SK-N-SH treated with all-trans-retinoic acid at 6 μM for 48 hours (cell line): ENCODE measurements at places on chromosomes 2 and 18.

DNA sequence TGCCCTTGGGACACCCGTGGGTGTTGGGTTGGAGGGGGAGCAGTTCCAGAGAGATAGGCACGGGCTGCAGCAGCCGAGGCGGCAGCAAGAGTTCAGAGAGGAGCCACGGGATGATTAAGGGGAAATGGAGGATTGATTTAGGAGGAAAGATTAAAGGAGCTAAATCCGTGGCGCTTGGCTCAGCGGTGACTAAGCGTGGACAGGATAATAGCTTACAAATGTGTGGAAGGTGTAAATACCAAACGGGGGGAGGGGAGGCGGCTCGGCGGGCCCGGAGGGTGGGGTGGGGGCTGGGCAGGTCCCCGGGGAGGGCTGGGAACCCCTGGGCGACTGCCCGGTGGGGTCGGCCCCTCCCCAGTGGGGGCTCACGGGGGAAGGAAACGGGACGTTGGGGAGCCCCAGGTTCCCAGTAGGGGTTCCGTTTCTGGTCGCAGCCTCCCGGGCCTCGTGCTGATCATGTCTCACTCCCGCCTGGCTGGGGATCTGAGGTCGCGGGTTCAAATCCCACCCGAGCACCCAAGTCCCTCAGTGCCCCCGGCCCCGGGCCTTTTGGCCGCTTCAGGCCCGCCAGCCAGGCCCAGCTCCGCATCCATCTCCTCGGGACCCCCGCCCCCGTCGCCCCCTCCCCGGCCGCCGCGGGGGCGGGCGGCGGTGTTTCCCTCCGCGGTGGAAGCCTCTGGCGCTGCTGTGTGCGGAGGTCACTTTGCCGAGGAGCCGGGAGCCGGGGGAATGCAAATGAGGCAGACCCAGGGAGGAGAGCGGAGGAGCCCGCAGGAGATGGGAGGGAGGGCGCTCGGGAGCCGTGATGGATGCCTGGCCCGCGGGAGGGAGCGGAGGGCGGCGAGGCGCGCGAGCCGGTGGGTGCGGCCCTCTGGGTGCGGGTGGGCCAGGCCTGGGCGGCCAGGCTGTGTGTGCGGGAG lies 8.1 kb downstream of the ASIC4 start:
- no peak for ATAC-seq

DNA sequence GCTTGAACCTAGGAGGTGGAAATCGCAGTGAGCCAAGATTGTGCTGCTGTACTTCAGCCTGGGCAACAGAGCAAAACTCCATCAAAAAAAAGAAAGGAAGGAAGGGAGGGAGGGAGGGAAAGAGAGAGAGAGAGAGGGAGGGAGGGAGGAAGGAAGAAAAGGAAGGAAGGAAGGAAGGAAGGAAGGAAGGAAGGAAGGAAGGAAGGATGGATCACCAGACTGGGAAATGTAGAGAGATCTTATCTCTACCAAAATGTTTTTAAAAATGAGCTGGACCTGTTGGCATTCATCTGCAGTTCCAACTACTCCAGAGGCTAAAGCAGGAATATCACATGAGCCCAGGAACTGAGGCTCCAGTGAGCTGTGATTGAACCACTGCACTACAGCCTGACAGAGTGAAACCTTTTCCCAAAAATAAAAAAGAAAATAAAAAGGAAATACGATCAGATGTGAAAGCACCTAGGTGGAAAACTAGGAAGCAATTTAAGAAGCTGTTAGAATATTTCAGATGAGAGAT lies 239.4 kb downstream of the CDH7 start:
- no peak for ATAC-seq

- no peak for ATAC-seq
Measured at GRCh38 chr2:37622450-37623100, 48.9 kb downstream of the CDC42EP3 start.

- no peak for ATAC-seq
Measured at GRCh38 chr2:43274721-43275120, 48.3 kb upstream of the ZFP36L2 start.

DNA sequence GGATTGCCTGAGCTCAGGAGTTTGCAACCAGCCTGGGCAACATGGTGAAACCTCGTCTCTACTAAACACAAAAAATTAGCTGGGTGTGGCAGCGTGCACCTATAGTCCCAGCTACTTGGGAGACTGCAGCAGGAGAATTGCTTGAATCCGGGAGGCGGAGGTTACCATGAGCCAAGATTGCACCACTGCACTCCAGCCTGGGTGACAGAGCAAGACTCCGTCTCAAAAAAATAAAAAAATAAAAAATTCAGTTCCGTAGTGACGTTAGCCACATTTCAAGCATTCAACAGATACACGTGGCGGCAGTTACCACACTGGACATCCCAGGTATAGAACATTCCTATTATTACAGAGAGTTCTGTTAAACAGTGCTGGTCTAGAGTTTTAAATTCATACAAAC lies 4.5 kb downstream of the KANSL3 start:
- no peak for ATAC-seq

DNA sequence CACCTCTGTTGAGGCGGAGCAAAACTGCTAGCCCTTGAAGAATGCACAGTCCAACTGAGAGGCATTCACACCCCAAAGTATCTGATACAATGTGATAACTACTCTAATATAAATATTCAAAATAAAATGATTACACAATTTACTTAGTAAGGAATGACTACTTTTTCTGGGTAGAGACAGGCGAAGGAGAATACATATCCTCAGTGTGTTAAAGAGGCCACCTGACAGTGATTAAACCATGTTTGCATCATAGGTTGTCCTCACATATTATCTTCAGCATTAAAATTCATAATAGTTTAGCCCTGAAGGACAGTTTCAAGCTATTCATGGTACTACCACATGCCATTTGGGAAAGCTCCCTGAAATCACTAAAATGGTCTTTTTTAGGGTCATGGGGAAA lies 16.9 kb upstream of the BAZ2B start:
- no peak for ATAC-seq

GRCh38 chr18:77153404-77153803 lies 20.8 kb upstream of the MBP start:
- no peak for ATAC-seq

- peak; percentile 60 for ATAC-seq
Measured at GRCh38 chr2:24049485-24050021, at the start of gene FKBP1B. Gene FKBP1B (plus strand): TSS chr2:24049741. CDS start chr2:24049850, 109 bp downstream.

GRCh38 chr2:108947271-108947907 lies 41.6 kb downstream of the EDAR start:
- ATAC-seq, result no peak

GRCh38 chr18:50193796-50194630 lies 934 bp downstream of the MYO5B start:
- ATAC-seq, result peak; percentile 18; the same call in 2 of the 3 replicates

DNA sequence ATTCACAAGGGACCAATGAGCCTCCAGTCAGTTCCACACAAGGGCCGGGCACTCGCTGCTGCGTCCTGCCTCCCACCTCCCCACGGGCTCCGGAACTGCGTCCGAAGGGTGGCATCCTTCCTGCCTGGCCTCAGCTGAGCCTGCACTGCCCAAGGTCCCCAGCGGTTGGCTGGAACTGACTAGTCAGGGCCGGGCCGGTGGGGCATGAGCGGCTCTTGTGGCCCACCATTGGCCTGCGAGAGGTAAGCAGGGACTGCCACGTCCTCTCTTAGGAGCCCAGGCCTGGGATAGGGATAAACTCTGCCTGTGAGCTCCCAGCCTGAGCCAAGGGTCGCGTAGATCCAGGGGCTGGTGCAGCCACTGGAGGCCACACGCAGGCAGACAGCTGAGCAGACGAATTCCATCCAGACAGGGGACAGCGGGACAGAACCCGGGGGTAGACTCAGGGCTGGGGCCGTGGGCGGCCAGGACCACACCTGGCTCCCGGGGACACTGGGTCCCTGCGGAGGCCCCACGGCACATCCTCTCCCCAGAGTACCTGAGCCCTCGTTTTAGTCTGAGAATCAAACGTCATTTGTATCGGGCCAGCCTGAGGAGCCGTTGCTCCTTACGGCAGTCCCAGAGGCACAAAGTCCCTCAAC lies 148.4 kb downstream of the ZNF516 start:
- no peak for ATAC-seq
